NCI-H2081 (cell line): ENCODE measurements at places on chromosomes 2 and 18.

DNA sequence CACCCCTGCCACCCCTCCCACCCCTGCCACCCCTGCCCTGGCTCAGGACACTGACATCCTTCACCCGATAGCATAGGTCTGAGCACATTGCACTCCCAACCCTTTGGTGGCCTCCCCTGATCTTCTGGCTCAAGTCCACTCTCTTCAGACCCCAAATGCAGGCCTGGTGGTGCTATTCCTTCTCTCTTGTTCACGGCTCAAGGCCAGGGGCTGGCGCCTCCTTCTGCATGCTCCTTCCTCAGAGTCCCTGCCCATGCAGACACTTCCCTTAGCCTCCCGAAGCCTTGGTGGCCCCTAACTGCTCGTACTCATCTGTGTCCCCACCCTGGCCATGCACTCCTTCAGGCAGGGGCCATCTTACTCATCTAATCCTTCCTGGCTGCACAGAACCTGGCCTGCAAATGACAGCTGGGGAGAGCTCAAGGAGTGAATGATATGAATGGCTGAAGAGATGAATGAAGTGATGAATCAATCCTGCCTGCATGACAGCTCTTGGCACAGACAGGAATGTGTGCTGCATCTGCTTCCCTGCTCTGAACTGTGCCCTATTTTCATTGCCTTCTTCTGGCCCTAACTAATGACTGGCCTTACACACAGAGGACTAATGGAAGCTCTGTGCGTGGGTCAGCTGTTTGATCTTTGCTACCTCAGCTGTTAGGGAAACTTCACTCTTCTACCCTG, 290.8 kb downstream of the DYSF start:
- no peak for DNase-seq

GRCh38 chr2:41717839-41718238, 330.0 kb upstream of the PKDCC start:
- DNase-seq, result peak; percentile 76

DNA sequence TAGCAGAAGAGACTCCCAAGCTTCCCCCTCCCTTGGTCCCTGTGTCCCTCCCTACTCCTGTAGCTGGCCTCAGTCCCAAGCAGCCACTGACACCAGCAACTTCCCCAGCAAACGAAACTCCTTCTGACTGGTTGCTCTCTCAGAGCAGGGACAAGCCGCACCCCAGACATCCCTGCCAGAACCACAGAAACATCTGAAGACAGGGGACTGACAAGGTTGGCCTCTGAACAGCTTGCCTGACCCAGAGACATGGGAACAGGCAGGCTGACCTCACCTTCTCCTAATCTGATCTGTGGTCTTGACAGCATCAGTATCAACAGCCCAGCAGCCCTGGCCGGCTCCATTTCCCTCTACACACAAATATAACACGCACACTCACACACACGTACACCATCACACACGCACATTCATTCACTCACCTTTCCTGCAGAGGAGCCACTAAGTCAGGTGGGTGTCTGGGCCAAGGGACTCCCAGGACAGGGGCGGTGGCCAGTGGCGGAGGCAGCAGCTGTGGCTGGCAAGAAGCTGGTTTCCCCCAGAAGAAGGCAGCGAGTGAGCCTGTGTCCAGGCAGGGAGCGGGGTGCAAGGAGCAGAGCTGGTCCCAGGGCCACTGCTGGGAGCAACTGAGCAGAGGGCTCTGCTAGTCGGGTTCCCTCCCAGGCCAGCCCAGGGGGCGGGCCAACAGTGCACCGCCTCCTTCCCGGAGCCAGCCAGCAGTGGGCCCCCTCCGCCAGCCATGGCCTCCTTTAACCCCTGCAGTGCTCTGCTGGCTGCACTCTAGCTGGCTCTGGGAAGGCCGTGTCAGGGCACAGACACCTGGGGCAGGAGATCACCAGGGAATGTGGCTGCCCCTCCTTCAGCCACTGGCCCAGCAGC, 59.1 kb downstream of the TNS1 start:
- DNase-seq, result peak; percentile 32

GRCh38 chr2:219184121-219184520, 6.0 kb downstream of the RETREG2 start:
- DNase-seq, result no peak

DNA sequence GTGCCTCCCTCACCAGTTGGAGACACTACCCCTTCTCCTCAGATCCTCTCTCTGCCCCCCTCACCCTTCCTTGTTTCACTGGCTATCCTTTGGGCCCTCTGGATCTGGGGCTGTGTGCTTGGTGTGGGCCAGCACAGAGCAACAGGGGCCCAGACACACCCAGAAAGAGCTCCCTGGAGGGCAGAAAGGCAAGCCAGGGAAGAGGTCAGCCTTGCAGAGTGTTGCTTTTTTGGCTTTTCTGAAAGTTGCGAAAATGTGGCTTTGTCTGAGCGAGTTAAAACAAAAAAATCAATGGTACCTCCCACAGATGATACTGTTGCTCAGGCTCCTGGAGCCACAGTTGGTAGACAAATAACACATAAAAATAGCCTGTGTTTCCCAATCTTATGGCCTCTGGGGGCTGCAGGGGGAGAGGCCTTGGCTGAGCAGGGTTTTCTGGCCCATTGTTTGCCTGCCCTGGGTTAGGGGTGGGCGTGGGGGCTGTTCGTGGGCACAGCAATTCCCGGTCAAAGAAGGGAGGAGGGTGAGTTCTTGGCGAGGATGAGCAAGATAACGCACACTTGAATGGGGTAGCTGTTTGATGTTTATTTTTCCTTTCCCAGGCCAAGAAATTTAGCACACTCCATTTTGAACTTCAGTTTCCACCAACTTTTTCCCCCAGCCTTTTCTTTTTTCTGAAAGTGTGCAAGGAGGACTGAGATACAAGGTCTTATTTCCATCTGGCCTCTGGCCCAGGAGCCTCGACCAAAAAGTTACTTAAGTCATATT, 167.0 kb upstream of the HAAO start:
- no peak for DNase-seq

- DNase-seq, result no peak
Observed at GRCh38 chr2:71576541-71576940, 123.2 kb downstream of the DYSF start.

- no peak for DNase-seq
Observed at GRCh38 chr2:5749347-5749746, 57.2 kb downstream of the SOX11 start.

DNA sequence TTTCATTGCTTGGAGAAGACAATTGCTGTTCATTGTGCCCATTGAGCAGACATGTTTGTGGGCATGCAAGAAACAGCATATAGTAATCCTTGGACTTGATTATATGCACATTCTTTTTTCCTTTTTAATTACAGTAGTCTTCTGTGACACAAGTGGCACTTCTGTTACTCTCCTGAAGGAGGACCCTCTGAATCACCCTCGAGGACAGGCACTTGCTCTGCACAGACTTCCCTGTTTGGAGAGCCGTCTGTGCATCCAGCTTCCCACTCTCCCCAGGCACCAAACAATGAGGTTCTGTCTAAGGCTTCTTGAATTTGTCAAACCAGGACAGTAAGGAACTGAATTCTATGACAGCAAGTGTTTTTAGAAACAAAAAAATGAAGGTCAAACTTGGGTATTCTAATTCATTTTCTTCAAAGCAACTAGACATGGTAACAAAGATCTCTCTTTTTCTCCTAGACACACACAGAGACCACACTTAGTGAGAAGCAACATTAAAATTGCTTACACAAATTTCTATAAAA, 844.6 kb upstream of the ID2 start:
- no peak for DNase-seq

DNA sequence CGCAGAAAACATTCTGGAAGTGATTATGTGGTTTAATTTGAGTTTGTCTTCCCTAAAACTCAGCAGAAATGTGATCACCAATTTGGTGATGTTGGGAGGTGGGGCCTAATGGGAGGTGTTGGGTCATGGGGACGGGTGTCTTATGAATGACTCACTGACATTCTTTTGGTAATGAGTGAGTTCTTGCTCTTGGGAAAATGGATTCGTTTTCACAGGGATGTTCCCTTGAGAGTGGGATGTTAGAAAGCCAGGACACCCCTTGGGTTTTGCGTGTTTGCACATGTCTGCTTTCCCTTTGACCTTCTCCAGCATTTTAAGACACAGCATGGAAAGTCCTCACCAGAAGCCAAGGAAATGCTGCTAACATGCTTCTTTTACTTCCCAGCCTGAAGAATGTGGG, 321.5 kb upstream of the NT5C1B start:
- DNase-seq, result no peak

DNA sequence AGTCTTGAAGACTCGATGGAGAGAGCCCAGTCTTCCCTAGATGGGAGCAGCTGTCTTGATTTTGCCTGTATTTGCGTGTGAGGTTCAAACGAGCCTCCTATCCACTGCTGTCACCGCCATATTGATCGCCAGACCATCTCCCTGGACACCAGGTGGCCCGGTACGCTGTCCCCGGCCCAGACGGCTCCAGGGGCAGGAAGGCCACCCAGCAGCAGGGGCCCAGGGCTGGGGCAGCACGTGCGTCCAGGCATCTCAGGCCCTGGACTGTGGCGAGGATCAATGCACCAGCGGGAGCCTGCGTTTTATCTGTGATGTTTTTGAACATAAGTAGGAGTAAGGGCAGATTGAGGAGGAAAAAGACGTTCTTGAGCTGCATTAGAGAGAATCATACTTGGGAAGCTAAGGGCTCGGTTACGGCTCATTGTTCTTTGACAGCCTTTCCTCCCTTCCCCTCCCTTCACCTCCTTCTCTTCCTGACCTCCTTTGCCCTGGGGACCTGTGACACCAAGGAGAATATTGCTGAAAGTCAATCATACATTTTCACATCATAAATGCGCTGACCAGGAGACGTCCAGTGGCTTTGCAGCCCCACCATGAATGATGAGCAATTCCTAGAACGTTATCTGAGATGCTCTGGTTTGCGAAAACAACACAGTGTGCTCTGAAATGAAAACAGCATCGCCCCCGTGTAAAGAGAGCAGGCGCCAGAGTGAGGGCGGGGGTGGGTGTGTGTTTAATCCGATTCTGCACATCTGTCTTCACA, 711.2 kb upstream of the SALL3 start:
- DNase-seq, result no peak

- no peak for DNase-seq
Observed at GRCh38 chr2:129275706-129276105, 703.8 kb upstream of the RAB6C start.

- DNase-seq, result no peak
Observed at GRCh38 chr18:28466204-28466603, 289.3 kb upstream of the CDH2 start.

DNA sequence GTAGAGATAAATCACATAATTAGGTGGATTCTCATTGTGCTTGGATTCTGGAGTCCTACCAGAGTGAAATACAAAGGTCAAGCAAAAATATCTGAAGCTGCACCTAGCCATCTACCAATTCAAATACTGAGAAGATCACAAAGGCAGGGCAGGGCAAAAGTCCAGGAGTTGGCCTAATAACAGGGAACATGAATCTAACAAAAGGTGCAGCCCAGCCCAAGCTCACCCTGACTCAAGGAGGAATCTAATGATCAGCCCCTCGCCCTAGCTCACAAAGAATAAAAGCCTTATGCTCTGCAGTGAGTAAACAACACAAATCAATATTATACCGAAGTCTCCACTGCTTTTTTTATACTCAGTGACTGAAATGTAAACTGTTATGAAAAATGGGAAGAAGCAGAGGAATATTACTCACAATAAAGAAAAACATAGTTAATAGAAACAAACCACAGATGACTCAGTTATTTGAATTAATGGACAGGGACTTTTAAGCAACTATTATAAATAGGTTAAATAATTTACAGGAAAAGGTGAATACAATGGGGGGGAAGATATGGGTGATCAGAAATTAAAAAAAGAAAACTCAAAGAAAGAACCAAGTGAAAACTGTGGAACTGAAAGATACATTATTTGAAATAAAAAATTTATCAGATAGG, 49.5 kb downstream of the ANTXR1 start:
- DNase-seq, result no peak

DNA sequence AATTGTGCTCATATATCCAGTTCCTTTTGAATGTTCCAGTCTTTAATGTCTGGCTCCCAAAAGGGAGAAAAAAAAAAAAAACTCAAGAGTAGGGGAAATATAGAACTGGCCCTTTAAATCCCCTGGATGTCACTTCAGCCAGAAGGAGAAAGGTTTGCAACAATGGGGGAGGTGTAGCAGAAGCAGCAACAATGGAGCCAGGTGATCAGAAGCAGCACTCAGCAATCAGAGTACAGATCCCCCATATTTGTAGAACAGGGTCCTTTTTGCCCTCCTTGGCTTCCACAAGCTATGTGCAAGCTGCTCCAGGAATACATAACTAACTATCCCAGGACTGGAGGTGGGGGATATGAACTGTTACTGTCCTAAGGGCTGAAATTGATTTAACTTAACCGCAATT, 25.8 kb upstream of the ZNF397 start:
- DNase-seq, result no peak

- DNase-seq, result no peak
Observed at GRCh38 chr2:147660680-147661079, 184.1 kb upstream of the ACVR2A start.

- DNase-seq, result no peak
Observed at GRCh38 chr2:3248754-3249475, 128.7 kb downstream of the EIPR1 start.

- no peak for DNase-seq
Observed at GRCh38 chr2:48444404-48444803, 85.5 kb upstream of the STON1 start.

DNA sequence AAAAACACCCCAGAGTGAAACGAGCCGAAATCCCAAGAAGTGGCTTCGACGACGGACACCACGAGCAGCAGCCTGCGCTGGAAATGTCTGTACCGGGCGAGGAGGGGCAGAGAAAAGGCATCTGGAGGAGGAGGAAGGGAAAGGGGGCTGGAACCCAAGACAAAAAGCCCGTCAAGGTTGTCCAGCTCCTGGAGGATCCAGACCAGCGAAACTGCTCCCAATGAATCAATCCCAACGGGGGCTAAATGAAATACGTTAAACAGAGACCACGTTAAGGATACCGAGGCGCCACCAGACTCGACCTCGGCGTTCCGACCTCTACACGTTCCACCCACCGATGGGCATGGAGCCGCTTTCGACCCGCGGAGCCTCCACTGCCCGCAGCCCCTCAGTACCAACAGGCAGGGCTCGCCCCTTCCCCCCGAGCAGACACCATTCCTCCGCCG, 400 bp downstream of the CCDC88A start:
- DNase-seq, result peak; percentile 80

DNA sequence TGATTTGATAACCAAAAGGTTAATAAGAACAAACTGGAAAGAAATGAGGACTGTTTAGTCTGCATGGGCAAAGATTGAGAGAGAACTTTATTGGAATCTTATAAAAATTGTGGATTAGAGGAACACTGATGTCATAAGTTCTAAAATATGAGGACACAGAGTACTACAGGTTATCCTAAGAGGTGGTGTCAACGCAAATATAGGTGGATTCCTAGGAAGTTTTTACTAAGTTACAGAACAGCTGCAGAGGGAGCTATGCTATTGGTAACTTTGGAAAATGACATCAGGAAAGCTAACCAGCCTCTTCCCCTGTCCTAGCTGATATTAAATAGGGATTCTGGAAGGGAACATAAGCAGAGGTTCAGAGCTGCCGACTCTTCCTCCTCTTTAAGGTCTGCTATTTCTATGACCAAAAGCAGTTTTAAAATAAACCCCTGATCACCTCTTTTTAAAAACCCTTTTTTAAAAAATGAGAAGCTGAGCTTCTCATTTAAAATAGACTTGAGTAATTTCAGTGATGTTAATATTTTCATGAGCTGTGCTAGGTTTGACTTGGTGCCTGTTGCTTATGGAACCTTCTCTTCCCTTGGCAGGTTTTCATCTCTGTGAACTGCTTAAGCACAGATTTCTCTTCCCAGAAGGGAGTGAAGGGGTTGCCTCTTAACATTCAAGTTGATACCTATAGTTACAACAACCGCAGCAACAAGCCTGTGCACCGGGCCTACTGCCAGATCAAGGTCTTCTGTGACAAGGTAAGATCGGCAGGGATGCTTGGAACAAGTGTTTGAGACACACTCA, 34.2 kb downstream of the GRHL1 start:
- DNase-seq, result no peak

GRCh38 chr2:129772190-129772579, 207.3 kb upstream of the RAB6C start:
- no peak for DNase-seq
